ENCODE measurements at places on chromosomes 13 and 19.

DNA sequence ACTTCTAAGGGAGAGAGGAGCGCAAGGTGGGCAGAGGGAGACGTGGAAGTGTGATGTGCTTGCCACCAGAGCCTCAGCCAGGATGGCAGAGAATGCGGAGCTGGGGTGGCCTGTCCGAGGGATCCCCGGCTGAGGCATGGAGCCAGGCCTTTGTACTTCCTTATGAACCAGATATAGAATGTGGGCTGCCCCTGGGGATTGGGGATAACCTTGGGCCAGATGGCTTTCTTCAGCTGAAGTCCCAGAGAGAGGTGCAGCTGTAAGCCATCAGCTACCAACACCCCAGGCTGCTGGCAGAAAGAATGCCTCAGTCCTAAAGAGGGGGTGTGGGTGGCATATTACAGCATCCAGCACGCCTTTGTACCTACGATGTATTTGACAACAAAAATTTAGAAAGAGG is 25.5 kb upstream of the FBXO17 start:
- no peak for DNase-seq

DNA sequence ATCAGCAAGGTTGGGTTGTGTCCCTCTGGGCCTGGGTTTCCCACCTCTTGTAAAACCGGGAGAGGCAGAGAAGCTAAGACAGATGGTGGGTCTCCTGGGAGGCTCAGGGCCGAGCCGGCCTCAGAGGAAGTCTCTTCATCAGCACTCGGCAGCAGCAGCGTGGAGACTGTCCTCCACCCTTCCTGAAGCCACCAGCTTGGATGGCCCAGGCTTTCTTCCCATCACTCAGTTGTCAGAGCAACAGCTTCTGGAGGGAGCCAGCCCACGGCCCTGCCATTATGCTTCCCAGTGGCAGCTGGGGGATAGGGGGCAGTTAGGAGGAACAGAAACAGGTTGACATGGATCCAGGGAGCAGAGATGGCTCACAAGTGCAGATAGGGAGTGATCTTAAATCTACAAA is 191.0 kb downstream of the KATNAL1 start:
- DNase-seq = no peak

DNA sequence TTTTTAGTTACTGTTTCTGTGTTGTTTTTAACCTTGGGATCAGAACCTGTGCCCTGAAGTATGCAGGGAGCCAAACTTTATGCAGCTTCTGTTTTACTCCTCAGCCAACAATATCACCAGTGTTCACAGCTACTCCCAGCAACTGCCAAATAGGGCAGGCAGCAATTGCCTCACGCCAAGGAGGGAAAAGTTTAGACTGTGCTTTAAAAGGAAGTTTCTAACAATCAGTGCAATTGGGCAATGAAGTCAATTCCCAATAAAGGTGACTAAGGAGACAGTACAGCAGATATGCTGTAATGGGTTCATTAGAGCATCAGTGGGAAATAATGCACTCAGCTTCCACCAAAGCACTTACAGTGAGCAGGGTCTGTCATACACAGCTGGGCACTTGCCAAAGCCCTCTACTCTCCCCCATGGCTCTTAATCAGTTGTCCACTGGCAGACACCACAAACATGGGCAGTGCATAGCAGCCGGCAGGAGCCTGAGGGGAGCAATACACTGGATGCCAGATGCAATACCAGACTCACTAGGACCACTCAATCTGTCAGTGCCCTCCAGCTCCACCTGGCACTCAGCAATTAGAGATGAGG is 19.3 kb downstream of the ENOX1 start:
- peak; percentile 47 for DNase-seq

- DNase-seq = peak; percentile 57
Observed at GRCh38 chr19:51702103-51702824, 9.1 kb downstream of the SPACA6 start.

DNA sequence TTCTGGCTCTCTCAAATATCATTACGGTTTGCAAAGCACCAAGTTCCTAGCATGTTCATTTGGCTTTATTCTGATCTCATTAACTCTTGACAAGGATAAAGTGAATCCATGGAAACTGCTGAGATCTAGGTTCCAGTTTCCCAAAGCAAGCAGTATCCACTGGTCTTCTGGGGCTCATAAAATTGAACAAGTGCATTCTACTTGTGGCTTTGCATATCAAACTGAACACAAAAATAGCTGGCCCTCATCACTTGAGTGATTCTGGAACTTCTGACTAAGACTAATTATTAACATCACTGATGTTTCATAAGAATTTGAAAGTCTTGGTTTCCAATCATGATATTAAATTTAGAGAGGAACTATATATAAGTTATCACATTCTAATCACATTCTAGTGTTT is 6.3 kb upstream of the KCTD12 start:
- DNase-seq = no peak

DNA sequence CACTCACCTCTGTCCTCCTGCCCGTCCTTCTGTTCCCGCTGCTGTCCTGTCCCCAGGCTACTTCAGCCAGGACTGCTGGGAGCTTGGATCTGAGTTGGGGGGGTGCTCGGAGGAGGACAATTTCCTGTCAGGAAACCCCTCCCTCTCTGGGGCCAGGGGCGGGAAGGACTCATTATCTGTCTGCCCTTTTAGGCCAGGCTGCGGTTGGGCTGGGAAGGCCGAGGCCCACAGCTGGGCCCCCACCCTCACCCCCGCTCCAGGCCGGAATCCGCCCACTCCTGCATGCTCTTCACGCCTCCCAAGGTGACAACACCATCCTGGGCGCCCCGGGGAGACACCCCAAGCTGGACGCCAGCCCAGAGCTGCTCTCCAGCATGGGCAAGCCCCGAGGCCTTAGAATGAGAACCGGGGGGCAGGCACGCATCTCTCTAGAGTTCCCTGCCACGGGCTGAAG is at the start of gene EXOC3L2:
Gene EXOC3L2 (minus strand): TSS at position 74 of the 454 bp plus-strand sequence. CDS start 6,362 bp downstream, outside the sequence.
- no peak for DNase-seq

- DNase-seq = no peak
Observed at GRCh38 chr13:91401920-91402319, 3.5 kb downstream of the GPC5 start.

- peak; percentile 17 for DNase-seq
Observed at GRCh38 chr13:100751826-100752225, 77.2 kb upstream of the TMTC4 start.

- no peak for DNase-seq
Observed at GRCh38 chr13:58979851-58980250, 1183.9 kb downstream of the DIAPH3 start.

- DNase-seq = peak; percentile 22
Observed at GRCh38 chr19:42121656-42122069, 10.6 kb downstream of the POU2F2 start.

- no peak for DNase-seq
Observed at GRCh38 chr13:53847502-53847901, 818.9 kb downstream of the OLFM4 start.

DNA sequence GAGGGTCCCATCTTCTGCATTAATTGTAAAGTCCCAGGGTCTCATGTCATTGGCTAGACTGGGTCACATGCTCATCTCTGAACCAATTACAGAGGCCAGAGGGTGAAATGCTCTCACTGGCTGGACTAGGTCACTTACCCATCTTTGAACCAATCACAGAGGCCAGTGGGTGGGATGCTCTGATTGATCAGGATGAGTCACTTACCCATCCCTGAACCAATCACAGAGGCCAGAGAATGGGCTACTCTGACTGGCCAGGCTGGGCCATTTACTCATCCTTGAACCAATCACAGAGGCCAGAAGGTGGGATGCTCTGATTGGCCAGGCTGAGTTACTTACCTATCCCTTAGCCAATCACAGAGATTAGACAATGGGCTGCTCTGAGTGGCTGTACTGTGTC is 5.3 kb downstream of the MISP start:
- DNase-seq = no peak

GRCh38 chr13:103287659-103288058 is 221.4 kb upstream of the SLC10A2 start:
- DNase-seq = no peak

GRCh38 chr19:55550321-55550650 is 4.9 kb upstream of the SBK3 start:
- no peak for DNase-seq

GRCh38 chr13:63337041-63337440 is 1921.4 kb upstream of the PCDH20 start:
- no peak for DNase-seq

GRCh38 chr19:41638641-41639081 is 11.8 kb upstream of the CEACAM4 start:
- DNase-seq = no peak

DNA sequence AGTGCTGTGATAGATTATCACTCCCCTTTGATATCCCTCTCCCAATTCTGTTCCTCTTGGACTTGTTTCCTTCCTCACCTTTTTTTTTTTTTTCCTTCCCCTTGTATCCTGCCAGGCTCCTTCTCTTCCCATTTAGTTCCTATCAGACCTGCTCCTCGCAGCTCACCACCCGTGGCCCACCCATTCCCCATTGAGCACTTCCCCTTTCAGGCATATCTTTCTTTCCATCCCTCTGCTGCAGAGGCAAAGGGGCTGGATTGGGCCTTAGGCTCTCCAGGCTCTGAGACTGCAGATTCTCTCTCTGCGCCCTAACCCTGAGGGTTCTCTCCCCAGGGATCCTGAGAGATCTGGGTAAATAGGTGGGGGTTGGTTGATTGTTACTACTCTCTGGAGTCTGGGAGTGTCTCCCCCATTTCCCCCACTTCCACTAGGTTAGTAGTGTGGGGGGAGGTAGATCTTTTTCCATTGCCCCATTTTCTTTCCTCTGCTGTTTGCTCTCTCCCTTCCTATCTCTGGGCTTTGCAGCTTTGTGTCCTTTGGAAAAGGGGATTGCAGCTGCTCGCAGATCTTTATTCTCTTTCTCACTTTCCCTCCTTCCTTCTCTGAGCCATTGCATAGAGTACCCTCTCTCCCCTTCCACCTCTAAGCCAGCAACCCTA is 2.3 kb downstream of the ARHGAP35 start:
- DNase-seq = no peak

GRCh38 chr19:51427201-51427600 is 9.8 kb upstream of the SIGLEC10 start:
- no peak for DNase-seq

GRCh38 chr13:95573221-95573620 is 20.7 kb downstream of the CLDN10 start:
- DNase-seq = no peak

DNA sequence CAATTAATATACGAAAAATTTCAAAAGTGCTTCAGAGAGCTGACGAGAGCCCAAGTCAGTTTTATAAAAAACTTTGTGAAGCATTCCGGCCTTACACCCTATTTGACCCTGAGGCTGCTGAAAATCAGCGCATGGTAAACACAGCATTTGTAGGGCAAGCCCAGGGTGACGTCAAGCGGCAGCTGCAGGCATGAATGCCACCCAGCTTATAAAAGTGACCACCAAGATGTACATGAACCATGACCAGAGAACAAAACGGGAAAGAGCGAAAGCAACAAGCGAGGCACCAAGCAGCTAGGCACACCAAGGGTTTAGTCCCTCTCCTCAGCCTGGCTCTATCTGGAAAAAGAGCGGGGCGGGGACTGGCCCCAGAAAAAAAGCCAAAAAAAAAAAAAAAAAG is 6.0 kb downstream of the SIGLEC11 start:
- DNase-seq = no peak

GRCh38 chr13:91381371-91381770 is 17.1 kb upstream of the GPC5 start:
- DNase-seq = peak; percentile 52

DNA sequence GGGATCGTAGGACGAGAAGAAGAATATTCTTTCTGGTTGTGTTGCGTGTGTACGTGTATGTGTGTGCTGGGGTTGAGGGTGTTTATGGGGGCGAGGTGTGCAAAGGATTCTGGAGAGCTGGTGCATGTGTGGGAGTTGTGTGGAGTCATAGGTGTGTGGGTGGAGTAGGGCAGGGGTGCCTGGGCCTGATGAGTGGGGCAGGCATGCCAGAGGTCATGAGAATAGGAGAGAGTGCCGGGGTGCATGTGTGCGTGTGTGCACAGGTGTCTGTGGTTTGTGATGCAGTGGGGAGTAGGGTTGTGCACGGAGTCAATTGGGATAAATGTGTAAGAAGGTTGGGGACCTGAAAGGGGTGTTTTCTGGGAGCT is 649 bp downstream of the TMEM91 start:
- DNase-seq = no peak

DNA sequence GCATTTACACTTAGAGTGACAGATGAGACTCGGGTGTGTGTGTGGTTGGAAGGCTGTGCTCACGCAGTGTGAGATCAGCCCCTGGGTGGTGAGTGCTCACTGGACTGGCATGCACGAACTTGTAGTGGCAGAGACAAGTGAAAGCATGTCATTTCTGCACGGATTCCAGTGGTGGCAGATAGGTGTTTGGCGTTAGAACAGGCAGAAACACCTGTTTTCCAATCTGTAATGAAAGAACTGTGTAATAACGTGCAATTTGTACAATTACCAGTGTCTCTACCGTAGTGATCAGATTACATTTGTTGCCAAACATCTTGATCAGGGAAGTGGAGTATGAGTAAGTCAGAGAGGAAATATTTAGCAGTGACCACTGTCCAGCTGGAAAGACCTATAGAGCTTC is 8.2 kb downstream of the LAMP1 start:
- no peak for DNase-seq

DNA sequence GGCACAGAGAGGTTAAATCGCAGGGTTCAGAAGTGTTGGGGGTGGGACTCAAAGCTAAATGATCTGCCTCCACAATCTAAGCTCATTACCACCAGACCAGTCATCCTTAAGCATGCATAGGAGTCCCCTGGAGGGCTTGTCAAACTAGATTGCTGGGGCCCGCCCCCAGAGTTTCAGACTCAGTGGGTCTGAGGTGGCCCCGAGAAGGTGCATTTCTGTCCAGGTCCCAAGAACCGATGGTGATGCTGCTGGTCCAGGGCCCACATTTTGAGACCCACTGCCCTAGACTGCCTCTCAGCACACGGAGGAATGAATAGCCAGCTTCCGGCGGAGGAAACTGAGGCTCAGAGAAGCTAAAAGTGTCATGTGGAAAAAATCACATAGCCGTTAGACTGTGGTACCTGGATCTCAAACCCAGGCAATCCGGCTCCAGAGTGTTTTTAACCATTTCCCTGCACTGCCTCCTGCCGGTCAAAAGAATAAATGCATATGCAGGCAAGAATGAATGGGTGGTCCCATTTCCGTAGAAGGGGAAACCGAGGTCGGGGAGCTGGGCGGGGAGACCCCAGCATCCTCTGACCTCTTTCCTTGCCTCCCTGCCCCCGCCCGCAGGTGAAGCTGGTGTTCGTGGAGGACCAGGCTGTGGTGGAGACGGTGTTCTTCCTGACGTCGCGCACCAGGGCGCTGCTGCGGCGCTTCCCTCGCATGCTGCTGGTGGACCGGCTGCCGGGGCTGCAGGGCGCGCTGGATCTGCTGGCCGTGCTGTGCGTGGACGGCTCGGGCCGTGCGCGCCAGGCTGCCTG is 23.8 kb downstream of the ZSWIM9 start:
- DNase-seq = no peak

DNA sequence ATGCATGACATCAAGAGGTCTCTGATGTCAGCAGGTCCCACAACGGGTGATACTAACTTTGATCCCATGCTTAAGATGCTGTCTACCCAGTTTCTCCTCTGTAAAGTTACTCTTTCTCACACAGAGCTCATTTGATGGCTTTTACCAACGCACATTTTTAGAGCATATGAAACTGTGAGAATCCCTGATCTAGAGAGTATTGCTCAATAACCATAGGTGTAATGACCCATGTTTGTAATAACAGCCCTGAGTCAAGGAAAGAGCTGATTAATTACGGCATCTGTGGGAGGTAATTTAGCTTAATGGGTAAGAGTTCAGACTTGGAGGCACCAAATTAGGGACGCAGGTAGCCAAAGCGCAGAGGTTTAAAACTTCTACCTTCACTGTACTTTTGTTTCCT is 18.0 kb upstream of the IZUMO2 start:
- DNase-seq = no peak

- no peak for DNase-seq
Observed at GRCh38 chr19:10270616-10271394, at the start of gene ICAM1. ICAM1 (plus strand) TSS chr19:10271120; CDS start chr19:10271160, 40 bp downstream.

- no peak for DNase-seq
Observed at GRCh38 chr13:49521224-49521623, 25.5 kb downstream of the PHF11 start.
